ENCODE measurements at places on chromosomes 1 and 21.

DNA sequence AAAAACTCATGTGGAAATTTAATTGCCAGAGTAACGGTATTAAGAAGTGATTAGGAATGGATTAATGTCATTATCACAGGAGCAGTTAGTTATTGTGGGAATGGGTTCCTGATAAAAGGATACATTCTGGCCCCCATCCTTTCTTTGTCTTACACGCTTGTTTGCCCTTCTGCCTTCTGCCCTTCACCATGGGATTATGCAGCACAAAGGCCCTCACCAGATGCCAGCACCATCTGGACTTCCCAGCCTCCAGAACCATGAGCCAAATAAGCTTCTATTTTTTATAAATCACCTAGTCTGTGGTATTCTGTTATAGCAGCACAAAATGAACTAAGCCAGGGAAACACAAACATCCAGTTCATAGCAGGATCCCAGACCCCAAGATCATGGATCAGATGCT lies 33.9 kb upstream of the POU2F1 start:
- peak; percentile 97 for DNase-seq

DNA sequence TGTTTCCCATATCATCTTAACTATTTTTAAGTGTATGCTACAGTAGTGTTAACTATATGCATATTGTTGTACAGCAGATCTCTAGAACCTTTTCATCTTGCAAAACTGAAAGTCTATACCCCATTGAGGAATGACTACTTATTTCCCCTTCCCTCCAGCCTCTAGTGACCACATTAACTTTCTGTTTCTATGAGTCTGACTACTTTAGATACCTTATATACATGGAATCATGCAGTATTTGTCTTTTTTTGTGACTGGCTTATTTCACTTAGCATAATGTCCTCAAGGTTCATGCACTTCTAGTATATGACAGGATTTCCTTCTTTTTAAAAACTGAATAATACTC lies 96.5 kb upstream of the BTG3 start:
- no peak for DNase-seq

GRCh38 chr1:205069371-205070125 lies 14.7 kb downstream of the TMEM81 start:
- DNase-seq = no peak

DNA sequence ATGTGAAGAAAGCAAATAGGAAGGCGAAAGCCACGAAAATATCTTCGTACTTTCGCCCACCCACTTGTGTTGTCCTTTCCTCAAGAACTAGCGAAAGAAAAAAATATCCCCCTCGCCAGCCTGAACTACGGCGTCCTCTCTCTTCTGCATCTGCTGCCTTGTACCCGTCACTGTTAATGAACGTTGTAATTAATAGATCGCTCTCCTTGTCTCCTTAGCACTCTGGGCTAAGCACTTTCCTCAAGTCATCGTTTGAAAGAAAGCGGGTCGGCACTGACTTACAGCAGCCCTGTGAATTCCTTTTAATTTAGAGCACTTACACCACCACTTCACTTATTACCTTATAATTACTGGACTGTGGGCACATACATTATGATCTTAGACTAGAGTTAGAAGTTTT lies 44.1 kb downstream of the ESRRG start:
- no peak for DNase-seq

DNA sequence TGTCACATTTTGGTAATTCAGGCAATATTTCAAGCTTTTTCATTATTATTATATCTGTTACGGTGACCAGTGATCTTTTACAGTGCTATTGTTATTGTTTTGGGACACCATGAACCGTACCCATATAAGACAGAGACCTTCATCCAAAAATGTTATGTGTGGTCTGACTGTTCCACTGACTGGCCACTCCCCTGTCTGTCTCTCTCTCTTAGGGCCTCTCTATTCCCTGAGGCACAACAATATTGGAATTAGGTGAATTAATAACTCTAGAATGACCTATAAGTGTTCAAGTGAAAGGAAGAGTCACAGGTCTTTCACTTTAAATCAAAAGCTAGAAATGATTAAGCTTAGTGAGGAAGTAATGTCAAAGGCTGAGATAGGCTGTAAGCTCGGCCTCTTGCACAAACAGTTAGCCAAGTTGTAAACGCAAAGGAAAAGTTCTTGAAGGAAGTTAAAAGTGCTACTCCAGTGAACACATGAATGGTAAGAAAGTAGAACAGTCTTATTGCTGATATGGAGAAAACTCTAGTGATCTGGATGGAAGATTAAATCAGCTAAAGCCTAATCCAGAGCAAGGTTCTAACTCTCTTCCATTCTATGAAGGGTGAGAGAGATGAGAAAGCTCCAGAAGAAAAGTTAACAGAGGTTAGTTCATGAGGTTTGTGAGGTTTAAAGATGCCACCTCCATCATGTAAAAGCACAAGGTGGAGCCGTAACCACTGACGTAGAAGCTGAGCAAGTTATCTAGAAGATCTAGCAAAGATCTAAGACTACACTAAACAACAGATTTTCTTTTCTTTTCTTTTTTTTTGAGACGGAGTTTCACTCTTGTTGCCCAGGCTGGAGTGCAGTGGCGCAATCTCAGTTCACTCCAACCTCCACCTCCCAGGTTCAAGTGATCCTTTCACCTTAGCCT lies 19.7 kb upstream of the DIPK1A start:
- no peak for DNase-seq

DNA sequence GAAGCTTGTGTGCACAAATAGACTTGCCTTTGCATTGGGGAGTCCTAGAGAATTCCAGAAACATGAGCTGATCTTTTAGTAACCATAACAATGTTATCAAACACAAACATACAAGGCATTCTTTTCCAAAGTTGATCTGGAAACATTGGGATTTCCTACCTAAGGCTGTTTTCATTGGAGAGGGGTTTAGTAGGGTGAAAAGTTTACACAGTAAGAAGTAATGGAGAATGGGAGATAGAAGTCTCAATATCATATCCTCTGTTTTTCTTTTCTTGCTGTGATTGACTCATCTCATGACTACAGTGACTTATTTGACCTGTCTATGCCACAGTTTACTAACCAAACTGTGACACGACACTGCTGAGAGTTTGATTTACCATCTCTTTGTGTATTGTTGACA lies 65.6 kb upstream of the PLA2G4A start:
- DNase-seq = no peak

DNA sequence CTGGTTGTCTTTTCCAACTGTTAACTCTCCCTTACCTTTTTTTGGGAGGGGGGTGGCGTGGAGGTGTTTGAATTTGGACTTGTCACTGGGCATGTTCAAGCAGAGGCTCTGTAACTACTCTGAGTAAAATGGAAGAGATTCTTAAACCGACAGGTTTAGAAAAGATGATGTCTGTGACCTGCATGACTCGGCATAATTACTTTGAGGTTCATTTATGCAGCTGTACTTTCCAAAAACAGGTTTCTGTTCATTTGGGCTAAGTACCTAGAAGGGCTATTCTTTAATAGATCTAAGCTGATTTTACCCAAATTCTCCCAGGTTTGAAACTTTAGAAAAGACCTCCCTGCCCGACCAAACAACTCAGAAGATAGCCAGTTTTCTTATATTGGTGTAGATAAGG lies 80.3 kb downstream of the SLC35A3 start:
- DNase-seq = no peak

DNA sequence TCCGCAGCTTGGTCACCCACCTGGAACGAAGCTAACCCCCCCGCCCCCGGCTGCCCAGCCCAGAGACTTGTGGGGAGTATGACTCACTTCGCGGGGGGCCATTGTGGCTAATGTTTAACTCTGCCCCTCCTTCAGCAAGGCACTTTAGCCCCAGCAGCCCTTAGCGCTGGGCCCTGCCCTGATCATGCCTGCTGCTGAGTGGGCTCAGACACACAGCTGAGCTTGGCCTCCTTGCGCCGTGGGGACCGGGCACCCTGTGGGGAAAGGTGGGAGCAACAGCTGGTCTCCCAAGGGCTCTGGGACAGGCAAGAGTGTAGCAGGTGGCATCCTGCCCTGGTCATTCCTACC lies 6.3 kb upstream of the LAD1 start:
- DNase-seq = peak; percentile 39

- no peak for DNase-seq
Measured at GRCh38 chr1:214791961-214792360, 189.0 kb downstream of the CENPF start.

DNA sequence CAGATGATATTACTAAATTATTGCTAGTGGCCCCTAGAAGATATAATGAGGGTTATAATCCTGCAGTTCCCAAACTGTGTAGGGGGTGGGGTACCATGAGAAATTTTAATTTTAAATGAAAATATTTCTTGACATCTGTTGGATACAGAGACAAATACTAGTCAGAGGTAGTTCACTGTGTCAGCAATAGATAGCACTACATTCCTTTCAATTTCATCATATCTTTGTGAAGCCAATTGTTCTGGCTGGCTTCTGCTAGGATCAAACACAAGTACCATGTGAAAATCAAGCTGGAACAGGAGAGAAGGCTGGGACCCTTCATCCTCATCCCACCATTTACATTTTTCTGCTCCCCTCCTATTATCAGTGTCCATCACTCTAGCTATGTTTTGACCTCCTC lies 208.1 kb downstream of the USH2A start:
- no peak for DNase-seq

GRCh38 chr1:1204425-1204920 lies 1.9 kb downstream of the TNFRSF18 start:
- no peak for DNase-seq

GRCh38 chr1:243882276-243882675 lies 32.2 kb upstream of the AKT3 start:
- no peak for DNase-seq

DNA sequence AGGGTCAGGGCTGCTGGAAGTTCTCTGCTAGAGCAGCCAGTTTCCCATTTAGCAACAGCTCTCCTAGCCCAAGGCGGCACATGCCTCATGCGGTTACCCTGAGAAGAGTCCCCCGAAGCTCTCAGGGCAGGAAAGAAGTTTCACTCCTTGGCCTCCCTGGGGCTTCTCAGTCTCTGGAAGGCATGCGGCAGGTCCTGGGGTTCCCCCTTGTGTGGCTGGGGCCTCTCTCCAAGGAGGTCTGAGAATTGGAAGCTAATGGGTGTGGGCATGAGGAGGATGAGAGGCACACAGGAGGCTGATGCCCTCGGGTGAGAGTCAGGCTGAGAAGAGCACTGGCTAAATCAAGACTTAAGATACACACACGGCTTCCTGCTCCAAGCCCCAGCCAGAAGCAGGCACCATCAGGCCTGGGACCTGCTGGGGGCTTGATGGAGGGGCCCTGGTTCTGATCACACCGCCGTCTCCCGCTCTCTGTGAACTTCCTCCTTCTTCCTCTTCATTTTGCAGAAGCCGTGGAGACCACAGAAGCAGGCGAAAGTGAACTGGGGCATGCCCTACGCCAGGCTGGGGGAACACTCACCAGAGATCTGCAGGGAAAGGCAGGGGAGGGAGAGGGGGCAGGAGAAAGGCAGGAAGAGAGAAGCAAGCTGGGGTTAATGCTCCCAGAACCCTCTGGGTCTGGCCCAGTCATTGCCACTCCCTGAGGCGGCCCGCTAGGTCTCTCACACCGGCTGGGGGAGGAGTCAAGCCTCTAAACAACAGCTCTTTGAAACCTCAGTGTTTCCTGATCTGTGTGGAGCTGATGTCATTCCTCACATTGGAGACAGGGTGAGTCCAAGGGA lies 15.1 kb downstream of the BLACAT1 start:
- DNase-seq = no peak

GRCh38 chr1:212743901-212744475 lies 44.3 kb upstream of the BATF3 start:
- DNase-seq = no peak

DNA sequence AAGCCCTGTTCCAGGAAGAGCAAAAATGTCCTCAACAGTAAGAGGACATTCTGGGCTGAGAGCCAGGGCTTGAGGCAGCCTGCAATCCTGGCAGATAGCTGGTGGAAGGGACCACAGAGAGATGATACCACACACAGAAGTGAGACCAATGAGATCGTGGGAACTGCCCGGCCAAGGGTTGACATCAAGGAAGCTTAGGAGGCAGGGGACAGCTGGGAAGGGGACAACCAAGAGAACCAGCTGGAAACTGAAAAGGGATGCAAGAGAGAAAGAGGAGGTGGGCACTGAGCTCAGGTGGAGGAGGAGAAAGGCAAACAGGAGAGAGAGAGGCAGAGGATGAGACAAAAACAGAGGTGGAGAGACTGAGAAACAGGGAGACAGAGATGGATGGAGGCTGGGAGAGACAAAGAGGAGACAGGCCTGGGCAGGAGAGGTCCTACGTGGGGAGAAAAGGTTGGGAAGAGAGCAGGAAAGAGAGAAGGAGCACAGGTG lies 9.2 kb downstream of the PDZK1IP1 start:
- DNase-seq = no peak

DNA sequence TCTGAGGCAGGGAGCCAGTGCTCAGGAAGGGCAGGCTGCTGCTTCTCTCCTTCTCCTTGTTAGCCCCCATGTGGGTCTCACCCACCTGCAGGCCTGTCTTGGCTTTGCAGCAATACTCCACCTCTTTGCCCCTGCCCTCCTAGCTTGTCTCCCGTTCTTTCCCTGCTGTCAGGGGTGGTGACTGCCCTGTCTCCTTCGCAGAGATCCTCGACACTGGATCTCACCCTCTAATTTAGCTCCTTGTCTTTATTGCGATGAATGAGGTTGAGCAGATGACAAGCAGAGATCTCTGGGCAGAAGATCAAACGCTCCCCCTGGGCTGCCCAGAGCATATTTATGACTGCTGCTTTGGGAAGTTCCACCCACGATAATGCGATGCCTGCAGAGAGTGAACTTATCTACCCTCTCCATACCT lies 199.2 kb downstream of the ROR1 start:
- no peak for DNase-seq

DNA sequence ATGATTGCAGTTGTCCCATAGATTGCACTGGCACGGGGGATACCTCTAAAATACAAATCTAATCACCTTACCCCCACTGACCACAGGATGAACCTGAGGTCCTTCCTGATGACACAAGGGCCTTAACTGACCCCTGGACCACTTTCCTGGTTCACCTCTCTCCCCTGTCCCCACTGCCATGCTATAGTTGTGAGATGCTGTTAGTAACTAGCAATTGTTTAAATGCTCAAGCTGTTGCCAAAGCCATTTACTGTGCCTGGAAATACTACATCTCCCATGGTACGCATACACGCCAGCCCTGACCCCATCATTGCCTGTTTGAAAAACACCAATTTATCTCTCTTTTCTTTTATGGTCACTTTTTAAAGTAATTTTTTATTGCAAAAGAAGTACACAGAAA lies 29.1 kb upstream of the RGS8 start:
- no peak for DNase-seq

GRCh38 chr1:22673486-22674409 lies 20.7 kb downstream of the C1QB start:
- peak; percentile 63 for DNase-seq

DNA sequence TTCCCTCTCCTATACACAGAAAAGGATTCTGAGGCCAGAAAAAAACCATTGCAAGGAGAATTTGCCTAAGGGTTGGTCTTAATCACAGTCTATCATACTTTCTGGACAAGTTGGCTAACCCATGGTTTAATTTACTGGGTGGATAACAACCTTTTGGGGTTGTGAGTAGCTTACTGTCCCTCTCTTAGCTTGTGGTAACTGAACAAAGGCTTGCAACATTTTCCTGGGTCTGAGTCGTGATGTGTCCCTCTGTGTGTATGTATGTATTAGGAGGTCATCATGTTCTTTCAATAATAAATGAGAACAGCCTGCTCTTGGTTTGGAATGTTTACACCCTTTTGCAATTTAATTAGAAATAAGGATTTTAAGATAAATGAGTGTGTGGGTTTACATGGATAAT lies 36.7 kb downstream of the PAPPA2 start:
- no peak for DNase-seq

Data from NCI-H524 (cell line).